ENCODE measurements at places on chromosomes 1 and 21.

DNA sequence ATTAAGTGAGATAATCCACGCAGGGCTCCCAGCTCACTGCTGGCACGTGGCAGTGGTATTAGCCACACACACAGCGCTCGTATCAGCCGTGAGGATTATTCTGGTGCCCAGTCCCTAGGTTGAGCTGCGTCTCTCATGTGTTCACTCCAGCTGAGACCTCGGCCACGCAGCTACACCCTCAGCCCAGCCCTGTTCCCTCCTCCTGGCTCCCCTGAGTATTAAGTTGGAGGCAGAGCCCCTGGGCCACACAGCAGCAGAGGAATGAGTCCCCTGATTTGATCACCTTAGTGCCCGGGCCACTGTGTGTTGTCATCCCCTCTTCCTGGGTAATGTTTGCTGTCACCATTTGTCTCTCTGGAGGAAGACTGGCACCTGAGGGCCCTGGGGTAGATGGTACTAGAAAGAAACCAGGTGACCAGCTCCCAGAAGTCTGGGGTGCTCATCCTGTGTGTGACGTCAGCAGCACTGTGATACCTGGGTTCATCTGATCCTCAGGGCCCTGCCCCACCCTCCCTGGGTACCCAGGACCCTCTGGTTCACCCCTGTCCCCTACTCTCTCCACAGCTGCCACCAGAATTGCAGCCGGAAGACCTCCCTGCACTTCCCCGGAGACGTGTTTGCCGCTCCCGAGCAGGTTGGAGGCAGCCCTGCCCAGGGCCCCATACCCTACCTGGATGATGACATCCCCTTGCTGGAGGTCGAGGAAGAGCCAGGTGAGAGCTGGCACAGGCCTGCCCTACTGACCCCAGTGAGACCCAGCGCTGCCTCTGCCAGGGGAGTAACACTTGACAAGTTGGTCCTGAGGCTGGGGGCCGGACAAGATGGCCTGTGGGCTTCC lies 40.1 kb downstream of the DISP3 start:
- DNase-seq = no peak

GRCh38 chr1:167716000-167716271 lies 5.8 kb upstream of the MPZL1 start:
- peak; percentile 47 for DNase-seq

DNA sequence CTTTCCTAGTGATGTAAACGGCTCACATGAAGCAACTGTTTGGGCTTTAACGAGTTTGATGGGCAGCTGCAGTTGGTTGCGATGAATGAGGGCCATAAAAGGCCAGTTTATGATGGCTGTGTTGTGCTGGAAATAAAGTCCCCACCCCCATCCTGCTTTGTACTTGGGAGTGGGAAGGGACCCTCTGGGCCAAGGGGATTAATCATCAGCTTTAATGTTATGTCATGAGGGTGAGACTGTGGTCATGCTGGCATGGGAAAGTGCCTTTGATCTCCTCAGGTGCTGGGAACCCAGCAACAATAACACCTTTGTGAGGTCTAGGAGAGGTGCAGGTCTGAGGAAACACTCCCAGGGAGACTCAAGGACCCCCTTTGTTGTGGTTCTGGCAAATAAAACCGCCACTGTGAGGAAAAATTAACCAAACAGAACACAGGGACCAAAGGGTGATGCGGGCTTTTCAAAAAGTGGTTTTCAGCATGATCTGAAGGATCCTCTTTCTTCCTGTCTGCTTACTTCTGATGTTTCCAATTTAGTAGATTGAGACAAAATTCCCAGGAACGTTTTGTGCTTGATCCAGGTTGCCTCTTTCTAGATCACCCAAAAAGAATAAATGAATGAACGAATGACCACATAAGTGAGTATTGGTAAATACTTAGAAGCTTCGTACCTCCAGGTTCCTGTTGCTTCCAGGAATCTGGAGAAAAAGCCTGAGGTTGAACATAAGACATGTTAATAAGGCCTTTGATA lies 257.8 kb upstream of the HOOK1 start:
- no peak for DNase-seq

DNA sequence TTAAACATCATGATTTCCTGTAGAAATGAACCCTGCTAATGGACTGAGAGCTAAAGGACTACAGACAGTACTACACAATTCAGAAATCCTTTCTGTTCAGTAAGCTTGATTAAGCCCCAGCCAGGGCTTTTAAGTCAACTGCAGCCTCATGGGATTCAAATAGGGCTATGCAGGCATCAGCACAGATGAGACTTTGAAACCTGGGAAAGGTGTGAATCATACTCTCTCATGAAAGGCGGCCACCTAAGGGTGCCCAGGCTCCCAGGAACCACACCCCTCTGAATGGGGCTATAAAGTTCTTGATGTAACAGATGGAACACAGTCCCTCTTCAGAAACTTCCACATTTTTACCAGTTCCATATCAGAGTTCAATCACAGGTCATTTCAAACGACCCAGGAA lies 7.6 kb downstream of the SIPA1L2 start:
- DNase-seq = peak; percentile 36

- DNase-seq = no peak
Measured at GRCh38 chr1:22749919-22750684, 39.5 kb downstream of the EPHB2 start.

DNA sequence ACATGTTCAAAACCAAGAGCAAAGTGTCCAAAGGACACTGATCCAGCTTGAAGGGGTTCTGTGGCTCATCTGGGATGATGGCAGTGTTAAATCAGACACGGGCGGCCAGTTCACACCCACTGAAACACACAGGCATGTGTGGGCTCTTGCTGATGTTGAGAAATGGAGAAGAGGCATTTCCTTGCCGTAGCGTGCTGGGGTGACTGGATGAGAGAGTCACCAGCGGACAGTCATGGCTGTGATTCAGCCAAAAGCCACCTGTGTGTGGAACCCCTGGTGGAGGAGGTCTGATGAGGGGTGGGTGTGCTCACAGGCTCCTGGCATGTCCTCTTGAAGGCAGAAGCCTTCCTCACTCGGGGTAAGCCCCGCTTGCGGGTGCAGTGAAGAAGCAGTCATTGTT lies 7.2 kb downstream of the C1orf35 start:
- no peak for DNase-seq

DNA sequence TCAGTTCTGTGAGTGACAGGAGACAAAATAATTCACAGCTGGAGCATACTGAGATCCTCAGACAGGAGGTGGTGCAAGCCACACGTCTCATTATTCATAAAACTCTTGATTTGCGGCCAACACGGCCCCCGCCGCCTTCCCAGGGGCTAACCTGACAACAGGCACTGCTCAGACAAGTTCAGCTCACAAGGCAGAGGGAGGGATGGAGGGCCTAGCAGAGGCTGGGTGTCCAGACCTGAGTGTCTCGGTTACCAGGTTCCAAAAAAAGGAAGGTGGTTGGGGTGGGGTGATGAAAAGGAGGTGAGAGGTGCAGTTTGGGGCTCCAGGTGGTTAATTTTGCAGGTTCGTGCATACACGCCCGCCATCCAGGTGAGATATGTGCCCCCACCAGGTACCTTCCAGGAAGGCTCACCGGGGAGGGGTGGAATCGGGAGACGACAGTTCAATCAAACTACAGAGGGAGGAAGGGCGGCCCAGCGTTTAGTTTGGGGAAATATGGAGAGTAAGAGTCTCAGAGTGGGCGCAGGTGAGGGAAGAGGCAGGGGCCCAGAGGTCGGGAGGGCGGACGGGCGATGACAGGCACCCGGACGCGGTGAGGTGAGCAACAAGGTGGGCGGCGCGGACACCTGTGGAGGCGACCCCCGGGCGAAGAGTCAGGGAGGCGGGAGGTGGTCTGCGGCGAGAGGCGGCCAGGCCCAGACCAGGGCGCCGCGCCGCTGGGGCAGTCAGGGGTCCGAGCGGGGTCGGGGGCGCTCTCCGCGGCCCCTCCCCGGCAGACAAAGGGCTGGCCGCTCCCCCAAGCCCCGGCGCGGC lies 629 bp downstream of the CTNNBIP1 start:
- peak; percentile 46 for DNase-seq

DNA sequence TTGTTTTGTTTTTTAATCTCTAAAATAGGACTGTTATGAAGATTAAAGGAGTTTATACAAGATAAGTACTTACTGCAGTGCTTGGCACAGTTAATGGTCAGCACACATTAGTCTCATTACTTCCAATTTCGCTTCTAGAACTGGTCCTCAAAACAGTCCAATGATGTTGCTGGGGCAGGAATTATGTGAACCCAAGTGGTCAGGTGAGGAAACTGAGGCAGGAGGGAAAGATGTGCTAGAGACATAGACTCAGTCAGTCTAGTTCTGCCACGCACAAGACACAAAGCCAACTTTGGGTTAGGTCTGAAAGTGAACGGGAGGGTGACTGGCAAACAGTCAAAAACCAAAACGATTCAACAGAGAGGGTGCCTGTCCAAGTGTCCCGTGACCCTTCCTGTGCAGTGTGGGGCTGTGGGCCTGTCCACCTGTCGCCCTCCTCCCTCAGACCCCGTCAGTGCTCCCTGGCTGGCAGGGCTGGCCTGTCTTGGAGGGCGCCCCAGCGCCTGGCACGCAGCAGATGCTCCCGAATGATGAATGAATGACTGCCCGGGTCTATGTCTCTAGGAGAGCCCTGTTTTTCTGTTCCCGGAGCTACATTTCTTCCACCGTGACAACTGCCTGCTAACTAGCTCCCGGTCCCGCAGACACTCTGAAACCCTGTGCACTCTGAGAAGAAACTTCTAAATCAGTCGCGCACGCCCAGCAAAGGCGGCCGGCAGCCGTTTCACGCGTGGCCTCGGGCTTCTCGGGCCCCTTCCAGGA lies 2.4 kb downstream of the LRP8 start:
- no peak for DNase-seq

GRCh38 chr1:189349607-189350006 lies 1128.1 kb downstream of the BRINP3 start:
- DNase-seq = no peak

DNA sequence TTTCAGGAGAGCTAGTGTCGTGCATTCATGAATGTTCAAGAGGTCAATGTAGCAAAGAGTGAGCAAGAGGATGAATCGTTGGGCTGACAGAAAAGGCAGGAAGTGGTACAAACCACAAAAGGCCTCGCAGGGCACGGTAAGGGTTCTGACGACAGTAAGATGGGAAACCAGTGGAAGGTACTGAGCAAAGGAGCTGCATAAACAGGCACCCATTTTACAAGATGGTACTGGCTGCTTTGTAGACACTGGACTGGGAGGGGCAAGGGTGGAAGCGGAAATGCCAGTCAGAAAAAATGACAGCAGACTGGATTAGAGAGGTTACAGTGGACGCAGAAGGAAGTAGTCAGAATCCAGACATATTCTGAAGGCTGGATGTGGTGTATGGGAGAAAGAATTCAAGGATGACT lies 123.5 kb downstream of the PTPN14 start:
- no peak for DNase-seq

- no peak for DNase-seq
Measured at GRCh38 chr1:200888349-200888838, 6.3 kb upstream of the INAVA start.

- DNase-seq = peak; percentile 28
Measured at GRCh38 chr1:26959722-26960624, at the start of gene KDF1. KDF1 (minus strand) TSS chr1:26960468; CDS start chr1:26952380, 8,088 bp downstream.

DNA sequence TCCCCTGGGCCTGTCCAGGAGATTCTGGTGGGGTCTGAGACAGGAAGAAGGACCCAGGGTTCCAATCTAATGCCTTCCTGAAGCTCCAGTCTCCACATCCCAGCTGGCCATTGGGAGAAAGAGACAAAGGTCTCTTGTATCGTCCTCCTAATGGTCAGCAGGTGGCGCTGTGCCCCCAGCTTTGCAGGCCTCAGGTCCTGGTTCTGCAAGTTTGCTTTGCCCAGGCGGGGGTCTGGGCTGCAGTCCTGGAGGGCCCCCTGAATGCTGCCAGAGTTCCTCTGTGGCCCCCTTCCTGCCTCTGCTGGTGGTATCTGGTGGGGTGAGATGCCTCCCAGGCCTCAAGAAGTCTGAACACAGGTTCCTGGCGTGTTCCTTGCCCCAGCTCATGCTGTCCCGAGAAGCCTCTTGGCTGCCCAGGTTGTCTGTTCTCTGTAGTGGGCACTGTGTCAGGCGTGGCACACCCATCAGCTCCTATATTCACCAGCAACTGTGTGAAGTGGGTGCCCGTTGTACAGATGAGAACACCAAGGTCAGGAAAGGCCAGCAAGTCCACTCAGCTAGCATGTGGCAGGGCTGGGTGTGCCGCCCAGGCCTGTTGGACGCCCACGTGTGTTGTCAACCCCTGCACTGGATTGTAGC lies 33.8 kb upstream of the CSF3R start:
- peak; percentile 77 for DNase-seq

GRCh38 chr1:233909195-233909594 lies 4.7 kb downstream of the SLC35F3 start:
- DNase-seq = no peak

GRCh38 chr1:43760745-43761317 lies 53.5 kb downstream of the ST3GAL3 start:
- DNase-seq = no peak

DNA sequence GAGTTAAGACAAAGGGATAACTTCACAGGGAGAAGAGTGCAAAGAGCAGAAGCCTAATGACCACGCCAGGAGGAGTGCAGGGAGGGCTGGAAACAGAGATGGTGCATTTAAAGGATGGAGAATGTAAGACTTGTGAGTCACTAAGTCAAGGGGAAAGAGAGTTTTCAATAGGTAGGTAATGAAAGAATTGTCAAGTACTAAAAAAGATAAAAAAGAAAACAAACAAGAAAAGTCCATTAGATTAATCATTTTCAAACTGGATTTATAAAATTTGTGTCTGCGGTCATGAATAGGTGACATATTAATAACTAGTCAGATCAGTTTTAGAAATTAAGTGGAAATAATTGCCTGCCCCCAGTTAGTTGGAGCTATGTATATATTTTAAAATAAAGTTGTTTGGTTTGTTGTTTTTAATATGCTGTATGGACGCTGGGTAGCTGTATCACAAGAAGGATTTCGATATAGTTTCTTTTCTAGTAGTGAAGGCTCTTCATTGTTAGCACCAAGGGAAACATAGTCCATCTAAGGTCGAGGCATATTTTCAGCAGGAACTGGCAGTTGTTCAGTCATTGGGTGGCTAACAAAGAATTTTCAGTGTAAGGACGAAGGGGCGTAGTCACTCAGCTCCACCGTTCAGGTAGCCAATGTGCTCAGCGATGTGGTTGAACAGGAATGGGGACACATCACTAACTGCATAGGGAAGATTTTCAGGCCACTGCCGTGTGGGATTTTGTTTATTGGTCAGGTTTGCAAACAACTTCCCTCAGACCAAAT lies 203.0 kb downstream of the TGFB2 start:
- no peak for DNase-seq

DNA sequence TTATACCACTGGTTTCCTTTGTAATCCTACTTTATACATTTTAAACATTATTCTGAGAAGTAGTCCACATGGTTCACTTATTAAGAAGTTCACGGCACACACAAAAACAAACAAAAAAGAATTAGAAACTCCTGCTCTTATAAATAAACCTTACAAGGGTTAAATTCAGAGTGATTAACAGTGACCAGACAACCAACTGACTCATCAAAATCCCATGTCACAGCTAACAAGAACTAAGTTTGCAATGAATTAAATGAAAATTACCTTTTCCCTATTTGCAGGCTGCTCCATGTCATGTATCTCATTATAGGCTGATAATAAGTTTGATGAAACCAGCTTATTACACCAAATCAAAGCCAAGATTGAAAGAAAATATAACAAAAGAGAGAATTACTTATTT lies 77.5 kb downstream of the PUM1 start:
- DNase-seq = no peak

All from retina (tissue), 1 donor.